ENCODE measurements at places on chromosomes 13 and 19.

DNA sequence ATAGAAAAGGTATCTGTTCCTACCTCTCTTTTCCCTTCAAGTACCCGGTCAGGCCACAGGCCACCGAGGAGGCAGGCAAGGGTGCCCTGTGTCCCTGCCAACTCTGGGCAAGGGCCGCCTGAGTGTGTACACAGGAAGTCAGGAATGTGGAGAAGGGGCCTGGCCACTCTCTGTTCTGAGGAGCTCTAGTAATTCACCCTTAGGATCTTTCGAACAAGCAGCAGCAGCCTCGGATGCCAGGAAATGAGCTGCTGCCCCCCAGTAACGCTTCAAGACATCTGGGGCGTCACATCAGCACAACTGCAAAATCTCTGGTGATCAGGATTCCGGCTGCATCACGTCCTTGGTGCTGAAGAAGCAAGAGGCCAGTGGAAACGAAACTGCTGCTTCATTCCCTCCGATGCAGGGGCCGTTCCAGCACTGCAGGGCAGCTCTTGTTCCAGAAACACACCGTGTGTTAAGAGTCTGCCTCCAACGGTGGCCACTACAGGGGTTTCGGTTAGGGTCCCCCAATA, 2.0 kb downstream of the RAB20 start:
- no peak for DNase-seq

DNA sequence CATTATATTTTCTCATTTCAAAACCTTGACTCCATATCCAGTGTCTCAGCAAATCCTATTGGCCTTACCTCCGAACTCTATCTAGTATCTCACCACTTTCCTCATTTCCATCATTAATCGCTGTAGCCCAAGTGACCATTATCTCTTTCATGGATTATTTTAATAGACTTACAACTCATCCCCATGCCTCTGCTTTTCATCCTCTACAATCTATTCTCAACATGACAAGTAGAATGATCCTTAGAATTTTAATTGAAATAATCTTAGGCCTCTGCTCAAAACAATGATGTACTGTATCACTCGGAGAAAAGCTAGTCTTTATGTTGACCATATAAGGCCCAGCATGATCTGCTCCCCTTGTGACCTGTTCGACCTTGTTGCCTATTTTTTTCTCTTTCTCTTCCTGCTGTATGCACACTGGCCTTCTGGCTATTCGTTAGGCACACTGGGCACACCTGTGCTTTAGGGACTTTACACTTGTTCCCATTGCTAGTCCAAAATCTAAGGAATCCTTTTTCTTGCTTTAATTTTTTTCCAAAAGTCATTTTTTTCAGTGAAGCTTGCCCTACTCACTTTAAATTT, 21.4 kb downstream of the DNAJC15 start:
- DNase-seq: no peak

- DNase-seq: no peak
These were observed 1.1 kb downstream of the PIP5K1C start for GRCh38 chr19:3698974-3699740.

DNA sequence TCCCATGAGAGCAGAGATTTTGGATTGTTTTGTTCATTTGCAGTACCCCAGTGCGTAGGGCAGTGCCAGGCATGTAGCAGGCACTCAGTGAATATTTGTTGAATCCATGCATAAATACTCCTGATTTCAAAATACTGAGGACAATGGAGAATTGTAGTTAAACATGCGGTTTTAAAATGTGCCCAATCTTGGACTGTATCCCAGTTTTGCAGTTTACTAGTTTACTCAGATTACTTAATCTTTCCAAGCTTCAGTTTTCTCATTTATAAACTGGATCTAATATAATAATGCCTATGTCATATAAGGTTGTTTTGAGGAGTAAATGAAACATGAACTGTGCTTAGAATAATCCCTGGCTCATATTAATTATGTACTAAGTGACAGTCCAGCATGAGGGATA, 39.0 kb downstream of the RCBTB2 start:
- DNase-seq: no peak

DNA sequence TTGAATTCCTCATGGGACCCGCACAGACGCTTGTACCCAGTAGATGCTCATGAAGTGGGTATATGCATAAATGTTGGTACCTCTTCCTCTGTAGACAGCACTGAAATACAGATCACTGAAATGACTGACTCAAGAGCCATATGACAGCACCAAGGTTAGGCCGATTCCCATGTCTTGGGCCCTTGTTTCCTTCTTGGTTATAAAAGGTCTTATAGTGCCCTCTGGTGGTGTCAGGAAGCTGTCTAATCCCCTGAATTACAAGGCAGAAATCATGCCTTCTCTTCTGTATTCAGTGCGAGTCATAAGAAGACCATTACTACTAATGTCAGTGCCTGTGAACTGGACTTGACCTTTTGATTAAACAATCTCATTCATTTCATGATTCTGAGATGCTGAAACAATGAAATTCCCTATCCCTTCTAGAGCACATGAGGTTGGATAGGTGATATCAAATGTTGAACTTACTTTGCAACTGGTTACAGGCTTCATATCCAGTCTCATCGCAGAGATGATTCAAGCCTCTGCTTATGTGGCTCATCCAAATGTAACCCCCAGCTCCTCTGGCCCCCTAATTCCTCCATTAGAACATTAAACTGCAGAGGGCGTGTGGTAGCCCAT, 59.7 kb downstream of the SPATA13 start:
- DNase-seq: peak; percentile 34

GRCh38 chr19:2049741-2050348, 1.2 kb downstream of the MKNK2 start:
- DNase-seq: peak; percentile 33

- no peak for DNase-seq
These were observed 2473.5 kb downstream of the PCDH9 start for GRCh38 chr13:64756621-64757020.

DNA sequence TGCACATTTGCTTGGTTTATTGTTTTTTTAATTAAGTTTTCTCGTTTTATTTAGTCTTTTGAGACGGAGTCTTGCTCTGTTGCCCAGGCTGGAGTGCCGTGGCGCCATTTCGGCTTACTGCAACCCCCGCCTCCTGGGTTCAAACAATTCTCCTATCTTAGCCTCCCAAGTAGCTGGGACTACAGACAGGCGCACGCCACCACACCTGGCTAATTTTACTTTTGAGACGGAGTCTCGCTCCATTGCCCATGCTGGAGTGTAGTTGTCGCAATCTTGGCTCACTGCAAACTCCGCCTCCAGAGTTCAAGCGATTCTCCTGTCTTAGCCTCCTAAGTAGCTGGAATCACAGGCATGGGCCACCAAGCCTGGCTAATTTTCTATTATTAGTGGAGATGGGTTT, 1.3 kb downstream of the RPS9 start:
- no peak for DNase-seq

GRCh38 chr19:39270036-39270871, 2.1 kb downstream of the IFNL2 start:
- no peak for DNase-seq

DNA sequence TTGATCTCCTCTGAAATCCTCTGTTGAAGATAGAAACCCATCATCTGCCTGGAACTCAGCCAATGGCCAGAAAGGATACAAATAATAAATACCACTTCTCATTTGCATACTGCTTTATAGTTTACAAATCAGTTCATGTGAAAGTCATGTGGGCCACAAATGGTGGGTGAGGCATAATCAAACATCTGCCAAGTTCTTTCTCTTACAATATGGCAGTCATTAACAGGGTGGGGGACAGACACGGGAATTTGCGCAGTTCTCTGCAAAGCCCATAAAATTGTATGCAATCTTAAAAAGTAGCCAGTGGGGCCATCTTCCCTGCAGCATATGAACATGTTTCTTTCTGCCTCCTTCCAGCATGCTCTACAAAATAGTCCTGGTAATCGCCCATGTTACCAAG, 59.6 kb downstream of the NUFIP1 start:
- DNase-seq: no peak

- no peak for DNase-seq
These were observed 11.0 kb upstream of the EPSTI1 start for GRCh38 chr13:43003010-43003409.

Measured in GM04503 (cell line).